ENCODE measurements at places on chromosomes 4 and X. TPM values are rescaled to one million over a fixed set of nuclear protein-coding genes. Genes with fewer than 3 reads are reported as not detected.

The RHOXF2B gene
- total RNA-seq: not detected

- no peak for DNase-seq
Observed at GRCh38 chrX:150806827-150807226, 91.6 kb downstream of the CD99L2 start.

- DNase-seq: no peak
Observed at GRCh38 chr4:572594-572993, 3.5 kb downstream of the TMEM271 start.

The MAN2B2 gene
- 26.4 TPM for total RNA-seq

DNA sequence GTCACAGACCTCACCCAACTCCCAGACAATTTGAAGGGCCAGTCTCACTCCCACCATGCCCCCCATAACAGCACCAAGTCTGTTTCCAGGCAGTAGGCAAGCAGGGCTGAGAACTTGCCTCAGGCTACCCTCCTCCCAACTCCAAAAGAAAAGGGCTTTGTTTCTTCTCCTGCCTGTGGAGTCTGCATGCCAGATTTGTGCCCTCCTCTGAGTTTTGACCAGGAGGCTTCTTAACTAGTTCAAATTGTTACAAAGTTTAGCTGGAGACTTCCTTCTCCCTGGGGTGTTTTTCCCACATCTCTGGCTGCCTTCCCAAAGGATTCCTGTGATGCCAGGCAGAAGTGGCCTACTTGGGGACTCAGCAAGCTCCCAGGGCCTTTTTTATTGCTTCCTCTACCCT is 29.6 kb downstream of the PBDC1 start:
- no peak for DNase-seq

DNA sequence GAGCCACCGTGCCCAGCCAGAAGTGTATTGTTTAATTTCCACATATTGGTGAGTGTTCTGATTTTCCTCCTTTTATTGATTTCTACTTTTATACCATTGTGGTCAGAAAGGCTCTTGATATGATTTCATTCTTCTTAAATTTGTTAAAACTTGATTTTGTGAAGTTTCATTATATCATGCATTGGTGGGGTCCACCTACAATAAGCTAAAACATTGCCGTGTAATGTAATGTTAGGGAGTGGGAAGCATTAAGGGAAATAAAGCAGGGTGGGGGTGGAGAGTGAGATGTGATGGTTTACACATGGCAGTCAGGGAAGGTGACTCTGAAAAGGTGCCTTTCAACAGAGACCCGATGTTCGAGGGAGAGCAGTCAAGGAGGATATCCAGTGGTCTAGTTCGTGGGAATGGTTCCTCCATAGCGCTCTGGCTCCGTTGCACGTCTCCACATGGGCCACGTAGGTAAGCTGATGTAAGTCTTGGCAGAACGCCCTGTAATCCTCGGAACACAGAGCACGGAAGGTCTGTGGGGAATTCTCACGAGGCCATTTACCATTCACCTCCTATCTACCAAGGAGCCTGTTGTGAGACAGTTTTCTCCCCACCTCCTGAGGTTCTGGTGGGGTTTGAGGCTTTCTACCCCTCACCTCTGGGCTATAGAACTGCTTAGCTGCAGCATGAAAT is 7.7 kb upstream of the WDR13 start:
- no peak for DNase-seq

The GAGE12D gene
- total RNA-seq: not detected

The CENPVL3 gene
- total RNA-seq: not detected

GRCh38 chr4:177222781-177223180 is 86.9 kb upstream of the NEIL3 start:
- DNase-seq: no peak

The CHST7 gene
- total RNA-seq: 9.4 TPM
